Osteoblast (primary cell): ENCODE measurements at places on chromosomes 3 and 15. TPM values are rescaled to one million over a fixed set of nuclear protein-coding genes. Genes with fewer than 3 reads are reported as not detected.

DNA sequence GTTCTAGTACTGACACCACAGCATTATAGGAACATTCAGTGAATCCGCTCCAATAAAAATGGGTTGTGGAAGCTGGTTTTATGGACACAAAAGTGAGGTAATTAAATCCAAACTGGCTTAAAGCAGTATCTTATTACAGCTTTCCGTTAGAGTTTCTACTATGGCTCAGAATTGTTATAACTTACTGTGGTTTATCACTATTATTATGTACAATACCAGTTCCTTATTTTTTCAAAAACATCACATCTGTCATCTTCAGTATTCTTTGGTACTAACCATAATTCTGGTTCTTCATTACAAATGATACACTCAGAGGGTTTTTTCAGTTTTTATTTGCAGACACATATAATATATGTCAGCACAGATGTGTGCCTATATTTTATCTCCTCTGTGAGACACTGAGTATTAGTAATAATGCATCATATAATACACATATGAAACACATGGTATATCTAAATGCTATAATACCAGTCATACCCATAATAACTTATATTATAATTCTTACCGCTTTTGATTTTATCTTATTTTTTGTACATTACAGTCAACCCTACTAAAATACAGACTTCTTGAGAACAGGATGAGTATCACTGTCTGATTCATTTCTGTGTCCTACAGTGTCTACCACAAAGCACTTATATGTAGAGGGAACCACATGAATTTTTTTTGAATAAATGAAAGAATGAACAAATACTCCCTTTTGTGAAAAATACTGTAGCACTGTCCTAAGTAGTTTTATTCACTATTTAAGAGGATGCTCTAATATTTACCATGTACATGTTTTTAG, 39.0 kb downstream of the CMSS1 start:
- DNase-seq, result no peak

- no peak for DNase-seq
Observed at GRCh38 chr15:81945014-81945615, 100.7 kb downstream of the MEX3B start.

- DNase-seq, result no peak
Observed at GRCh38 chr3:56882896-56883295, 81.1 kb upstream of the ARHGEF3 start.

DNA sequence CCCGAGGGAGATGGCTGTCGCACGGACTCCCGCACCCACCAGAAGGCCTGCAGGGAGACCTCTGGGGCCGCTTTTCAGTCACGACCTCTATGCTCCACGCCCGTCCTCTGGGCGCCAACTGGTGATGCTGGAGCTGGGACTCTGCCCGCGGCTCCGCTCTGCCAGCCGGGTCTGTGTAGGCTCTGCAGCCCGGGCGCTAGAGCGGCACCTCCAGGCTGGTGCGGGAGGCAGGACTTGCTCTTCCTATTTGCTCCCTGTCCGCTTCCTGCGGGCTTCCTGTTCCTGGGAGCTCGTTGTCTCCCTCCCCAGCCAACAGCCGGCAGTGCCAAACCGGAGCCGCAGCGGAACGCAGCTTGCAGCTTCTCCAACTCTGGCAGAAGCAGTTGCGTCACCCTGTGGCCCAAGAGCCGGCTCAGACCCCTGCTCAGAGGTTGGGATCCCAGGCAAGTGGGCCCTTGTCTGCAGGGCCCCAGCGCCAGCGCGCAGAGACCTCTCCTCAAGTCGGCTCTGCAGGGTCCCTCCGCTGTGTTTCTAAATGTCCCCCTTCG, 285.9 kb downstream of the XXYLT1 start:
- peak; percentile 95 for DNase-seq

GRCh38 chr3:150253622-150254021, 154.5 kb upstream of the TSC22D2 start:
- DNase-seq, result peak; percentile 9

DNA sequence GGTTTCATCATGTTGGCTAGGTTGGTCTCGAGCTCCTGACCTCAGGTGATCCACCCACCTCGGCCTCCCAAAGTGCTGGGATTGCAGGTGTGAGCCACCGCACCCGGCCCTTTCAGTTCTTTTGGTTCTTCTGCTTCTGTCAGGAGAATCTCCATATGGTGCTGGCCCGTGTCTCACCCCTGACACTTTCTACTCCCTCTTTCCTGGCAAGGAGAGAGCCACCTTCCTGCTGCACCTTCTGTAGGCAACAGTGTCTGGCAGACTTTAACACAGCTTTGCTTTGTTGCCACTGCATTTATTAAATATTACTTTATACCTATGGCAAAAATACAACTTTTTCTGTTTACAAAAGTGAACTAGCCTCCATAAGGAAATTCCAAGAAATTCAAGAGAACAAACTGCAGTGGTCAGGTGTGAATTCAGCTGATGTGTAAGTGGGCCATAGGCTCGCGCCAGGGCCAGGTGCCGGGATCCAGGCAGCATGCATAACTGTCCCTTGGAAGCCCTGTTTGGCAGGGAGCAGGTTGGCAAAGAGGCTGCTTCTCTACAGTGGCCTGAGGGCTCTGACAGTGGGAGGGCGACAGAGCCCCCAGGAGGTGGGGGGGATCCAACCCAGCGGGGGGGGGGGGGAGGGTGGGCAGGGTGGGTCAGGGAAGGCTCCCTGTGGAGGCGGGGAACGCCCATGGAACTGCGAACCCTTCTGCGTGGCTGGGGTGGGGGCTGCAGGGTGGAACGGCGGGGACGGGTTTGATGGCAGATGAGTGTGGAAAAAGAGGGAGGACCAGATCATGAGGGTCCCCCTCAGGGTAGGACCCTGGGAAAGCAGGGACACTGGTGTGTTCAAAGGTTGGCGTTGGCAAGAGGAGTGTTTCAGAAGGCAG, 21.1 kb downstream of the CTSH start:
- DNase-seq, result no peak

- peak; percentile 91 for DNase-seq
Observed at GRCh38 chr3:120908030-120908794, at the start of gene STXBP5L. Gene STXBP5L (plus strand): TSS chr3:120908205. CDS start chr3:120909579, 1,374 bp downstream.

- no peak for DNase-seq
Observed at GRCh38 chr3:114646526-114646925, 352.7 kb downstream of the TIGIT start.

DNA sequence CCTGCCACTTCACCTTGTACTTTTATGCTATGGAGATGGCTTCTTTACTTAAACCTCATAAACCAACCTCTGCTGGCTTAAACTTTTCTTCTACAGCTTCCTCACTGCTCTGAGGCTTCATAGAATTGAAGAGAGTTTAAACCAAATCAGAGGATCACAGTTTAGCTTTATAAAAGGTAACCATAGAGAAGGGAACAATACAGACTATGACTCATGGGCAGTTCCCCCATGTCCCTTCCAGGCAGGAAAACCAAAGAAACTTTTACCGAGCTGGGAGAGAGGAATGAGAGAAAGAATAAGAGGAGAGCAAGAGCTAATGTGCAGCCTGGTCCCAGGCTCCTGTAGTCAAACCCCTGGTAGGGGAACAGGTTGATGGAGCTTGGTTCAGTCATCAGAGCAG, 53.9 kb upstream of the NEDD4 start:
- peak; percentile 6 for DNase-seq

GRCh38 chr3:123651449-123652341, 66.8 kb upstream of the HACD2 start:
- no peak for DNase-seq

DNA sequence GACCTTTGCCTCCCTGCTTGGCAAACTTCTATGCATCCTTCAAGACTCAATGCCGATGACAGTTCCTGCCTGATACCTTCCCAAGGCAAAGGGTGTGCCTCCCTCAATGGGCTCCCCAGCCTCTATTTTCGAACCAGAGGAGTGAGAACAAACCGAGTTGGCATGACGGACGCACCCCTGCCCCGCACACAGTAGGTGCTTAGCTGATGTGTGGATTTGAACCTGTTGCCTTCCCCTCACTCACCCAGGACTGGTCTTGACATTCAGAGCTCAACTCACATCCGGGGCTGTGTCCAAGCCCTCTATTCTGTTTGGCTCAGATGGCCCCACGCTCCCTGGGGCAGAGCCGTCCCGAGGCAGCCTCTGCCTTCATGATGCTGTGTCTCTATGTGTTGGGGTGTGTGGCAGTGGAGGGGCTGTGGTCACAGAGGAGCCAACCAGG, 52.2 kb upstream of the SLC6A11 start:
- no peak for DNase-seq

The MYL3 gene
- total RNA-seq, result not detected in 2 replicates

The STRC gene
- total RNA-seq, result under 0.01 TPM in 2 replicates

The LINGO1 gene
- total RNA-seq, result under 0.01 and 1.1 TPM in 2 replicates
